ENCODE measurements at places on chromosomes 13 and 19.

- no peak for DNase-seq
Measured at GRCh38 chr13:33519561-33520467, 234.3 kb upstream of the STARD13 start.

DNA sequence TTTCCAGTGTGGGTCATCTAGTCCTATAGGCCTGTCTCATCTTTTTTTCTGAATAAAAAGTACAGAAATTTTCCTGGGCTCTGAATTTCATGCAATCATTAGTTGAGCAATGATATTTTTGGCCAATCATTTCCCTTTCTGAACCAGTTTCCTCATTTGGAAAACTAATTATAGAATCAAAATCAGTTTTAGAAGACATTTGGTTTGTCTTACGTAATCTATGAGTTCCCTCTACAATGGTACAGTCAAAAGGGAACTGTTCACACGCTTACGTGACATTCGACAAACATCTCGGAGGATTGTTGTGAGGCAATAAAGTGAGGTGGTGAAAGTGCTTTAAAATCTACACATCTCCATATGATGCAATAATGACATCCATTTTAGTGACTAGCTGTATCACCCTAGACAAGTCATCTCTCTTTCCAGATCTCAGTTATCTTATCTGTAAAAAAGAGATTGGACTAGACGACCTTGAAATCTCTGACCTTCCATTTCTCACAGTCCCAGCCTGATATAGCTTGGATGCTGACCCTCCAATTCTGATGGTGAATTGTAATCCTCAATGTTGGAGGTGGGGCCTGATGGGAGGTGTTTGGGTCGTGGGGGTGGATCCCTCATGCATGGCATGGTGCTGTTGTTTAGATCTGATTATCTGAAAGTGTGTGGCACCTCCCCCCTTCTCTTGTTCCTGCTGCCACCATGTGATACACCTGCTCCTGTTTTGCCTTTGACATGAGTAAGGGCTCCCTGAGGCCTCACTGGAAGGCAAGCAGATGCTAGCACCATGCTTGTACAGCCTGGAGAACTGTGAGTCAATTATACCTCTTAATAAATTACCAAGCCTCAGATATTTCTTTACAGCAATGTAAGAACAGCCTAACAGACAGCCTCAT lies 26.7 kb downstream of the FLT1 start:
- no peak for DNase-seq

DNA sequence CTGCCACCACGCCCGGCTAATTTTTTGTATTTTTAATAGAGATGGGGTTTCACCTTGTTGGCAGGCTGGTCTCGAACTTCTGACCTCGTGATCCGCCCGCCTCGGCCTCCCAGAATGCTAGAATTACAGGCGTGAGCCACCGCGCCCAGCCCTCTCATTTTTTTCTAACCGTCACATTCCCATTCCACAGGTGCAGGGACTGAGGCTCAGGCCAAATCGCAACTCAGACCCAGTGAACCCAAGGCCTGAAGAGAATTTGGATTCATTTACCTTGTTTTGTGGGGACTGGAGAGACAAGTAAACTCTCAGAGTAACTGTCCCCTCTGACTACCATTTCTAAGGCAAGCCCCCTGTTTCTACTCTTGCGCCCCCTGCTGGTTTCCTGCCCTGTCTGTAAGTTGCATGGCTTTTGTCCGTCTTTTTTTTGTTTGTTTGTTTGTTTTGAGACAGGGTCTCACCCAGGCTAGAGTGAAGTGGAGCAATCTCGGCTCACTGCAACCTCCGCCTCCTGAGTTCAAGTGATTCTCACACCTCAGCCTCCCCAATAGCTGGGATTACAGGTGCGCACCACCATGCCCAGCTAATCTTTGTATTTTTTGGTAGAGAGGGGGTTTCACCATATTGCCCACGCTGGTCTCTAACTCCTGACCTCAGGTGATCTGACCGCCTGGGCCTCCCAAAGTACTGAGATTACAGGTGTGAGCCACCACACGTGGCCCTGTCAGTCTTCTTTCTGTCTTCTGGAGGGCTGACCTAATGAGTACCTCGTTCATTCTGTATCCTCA lies 2.3 kb upstream of the STRN4 start:
- DNase-seq: peak; percentile 85

DNA sequence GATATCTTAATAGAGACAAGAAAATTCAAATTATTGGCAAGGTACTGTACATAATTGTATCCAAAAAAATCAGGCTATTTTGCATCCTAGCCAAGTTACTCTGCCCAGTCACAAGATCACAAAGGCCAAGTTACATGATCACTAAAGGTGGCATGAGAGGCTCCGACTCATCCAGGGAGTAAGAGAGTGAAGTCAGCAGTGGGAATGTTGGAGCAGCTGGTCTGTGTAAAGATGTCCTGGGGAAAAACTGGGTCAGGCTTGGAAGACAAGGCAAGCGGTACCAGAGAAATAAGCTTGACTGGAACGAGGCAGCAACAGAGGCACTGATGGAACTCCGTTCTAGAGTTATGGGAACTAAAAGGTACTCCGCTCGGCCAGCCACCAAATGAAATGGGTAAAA lies 50.2 kb upstream of the PSG2 start:
- DNase-seq: no peak

- DNase-seq: no peak
Measured at GRCh38 chr13:26475176-26476110, 82.0 kb upstream of the WASF3 start.

- DNase-seq: no peak
Measured at GRCh38 chr13:76223565-76223964, 587.4 kb downstream of the LMO7 start.

GRCh38 chr19:34667349-34668076 lies 9.4 kb downstream of the SCGB2B2 start:
- no peak for DNase-seq

DNA sequence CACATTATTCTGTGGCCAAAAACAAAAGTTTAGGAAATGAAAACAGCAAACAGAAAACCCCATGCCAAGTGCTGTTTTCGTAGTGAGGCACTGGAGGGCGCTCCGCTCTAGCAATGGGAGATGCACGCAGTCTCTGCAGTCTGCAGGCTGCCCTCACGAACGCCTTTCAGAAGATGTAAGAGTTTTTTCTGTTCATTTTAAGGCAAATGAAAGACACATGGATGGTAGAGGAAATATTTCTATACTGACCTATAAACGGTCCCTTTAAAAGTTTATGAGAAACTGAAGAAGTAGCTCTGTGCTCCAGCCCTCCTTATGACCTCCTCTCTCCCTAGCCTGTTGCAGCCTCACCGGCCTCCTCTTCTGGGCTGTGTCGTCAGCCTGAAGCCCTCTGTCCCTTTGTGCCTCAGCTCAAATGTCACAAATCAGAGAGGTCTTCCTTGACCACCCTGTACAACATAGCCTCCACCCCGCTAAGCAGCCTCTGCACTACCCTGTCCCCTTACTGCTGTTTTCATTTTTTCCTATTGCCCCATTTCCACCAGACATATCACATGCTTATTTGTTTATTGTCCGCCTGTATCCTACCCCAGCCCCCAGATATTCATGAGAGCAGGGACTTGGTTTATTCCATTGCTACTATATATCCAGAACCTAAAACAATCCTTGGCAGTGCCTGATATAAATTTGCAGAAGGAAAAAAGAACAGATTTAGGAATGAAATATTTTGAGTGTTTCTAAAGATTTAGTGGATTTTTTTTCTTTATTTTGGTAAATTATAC lies 116.4 kb downstream of the TM9SF2 start:
- DNase-seq: no peak

DNA sequence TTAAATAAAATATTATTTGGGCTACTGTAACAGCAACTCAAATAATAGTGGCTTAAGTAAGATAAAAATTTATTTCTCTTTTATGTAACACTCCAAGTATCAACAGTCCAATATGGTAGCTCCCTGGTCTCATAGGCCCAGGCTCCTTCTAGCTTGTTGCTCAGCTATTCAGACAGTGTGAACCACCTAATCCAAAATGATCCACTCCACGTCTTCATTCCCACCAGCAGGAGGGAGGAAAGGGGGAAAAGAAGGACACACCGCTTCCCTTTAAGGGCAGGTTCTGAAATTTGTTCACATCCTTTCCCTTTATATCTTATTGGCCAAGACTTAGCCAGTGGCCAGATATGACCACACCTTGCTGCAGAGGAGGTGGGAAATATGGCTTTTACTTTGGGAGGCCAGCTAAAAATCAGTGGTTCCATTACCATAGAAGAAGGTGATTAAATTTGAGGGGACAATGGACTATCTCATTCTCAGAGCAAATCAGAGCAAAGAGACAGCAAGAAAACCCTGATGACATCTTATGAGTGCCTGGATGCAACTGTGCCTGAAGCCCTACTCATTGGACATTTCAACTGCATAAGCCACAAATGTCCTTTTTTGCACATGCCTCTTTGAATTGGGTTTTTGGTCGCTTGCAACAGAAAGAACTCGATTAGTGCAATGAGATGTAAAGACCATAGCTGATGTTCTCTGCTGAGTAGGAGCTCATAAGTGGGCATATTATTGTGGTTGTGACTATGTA lies 7.0 kb upstream of the EPOR start:
- no peak for DNase-seq

DNA sequence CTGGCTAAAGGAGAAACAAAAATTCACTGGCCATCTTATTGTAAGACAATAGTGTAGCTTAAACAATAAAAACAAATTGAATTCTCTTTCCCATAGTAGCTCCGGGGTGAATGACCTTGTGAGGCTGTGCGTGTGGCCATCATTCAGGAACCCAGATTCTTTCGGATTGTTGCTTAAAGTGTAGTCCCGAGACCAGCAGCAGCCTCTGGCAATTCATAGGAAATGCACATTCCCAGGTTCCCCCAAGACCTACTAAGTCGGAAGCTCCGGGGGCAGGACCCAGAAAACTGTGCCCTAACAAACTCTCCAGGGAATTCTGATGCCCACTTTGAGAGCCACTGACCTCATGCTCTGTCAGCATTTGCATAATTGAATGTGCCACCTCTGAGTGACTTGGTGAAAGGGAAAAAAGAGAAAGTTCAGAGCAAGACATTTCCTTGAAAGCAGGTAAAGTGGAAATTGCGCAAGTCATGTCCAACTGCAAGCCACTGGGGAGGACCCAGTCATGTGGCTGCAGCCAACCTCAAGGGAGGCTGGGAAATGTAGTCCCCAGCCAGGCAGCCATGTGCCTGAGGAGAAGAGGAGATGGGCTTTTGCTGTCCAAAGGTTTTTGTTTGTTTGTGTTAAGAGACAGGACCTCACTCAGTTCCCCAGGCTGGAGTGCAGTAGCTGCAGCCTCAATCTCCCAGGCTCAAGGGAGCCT lies 50.7 kb upstream of the PNMA8B start:
- DNase-seq: no peak

- no peak for DNase-seq
Measured at GRCh38 chr13:104779311-104779993, 1713.2 kb upstream of the SLC10A2 start.

- no peak for DNase-seq
Measured at GRCh38 chr19:50628551-50628950, 11.1 kb downstream of the SYT3 start.

- DNase-seq: no peak
Measured at GRCh38 chr19:17243211-17243829, 2.4 kb downstream of the NR2F6 start.

- no peak for DNase-seq
Measured at GRCh38 chr19:12955996-12956395, 1.0 kb downstream of the GADD45GIP1 start.
